ENCODE measurements at places on chromosomes 7 and 10.

DNA sequence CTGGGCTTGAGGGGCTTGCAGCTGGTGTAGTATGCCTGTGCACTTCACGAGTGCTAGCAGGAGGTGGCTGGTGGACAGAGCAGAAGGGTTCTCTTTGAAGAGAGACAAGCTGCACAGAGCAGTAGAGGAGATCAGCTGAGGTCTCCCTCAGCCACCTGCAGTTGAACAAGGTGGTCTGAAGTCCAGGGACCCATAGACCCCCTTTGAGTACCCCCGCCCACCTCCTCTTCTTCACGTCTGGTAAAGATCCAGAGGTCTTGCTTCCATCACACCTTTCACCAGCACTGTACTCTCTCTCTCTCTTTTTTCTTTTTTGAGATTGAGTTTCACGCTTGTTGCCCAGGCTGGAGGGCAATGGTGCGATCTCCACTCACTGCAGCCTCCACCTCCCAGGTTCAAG, 157.2 kb downstream of the GFRA1 start:
- DNase-seq, result no peak

DNA sequence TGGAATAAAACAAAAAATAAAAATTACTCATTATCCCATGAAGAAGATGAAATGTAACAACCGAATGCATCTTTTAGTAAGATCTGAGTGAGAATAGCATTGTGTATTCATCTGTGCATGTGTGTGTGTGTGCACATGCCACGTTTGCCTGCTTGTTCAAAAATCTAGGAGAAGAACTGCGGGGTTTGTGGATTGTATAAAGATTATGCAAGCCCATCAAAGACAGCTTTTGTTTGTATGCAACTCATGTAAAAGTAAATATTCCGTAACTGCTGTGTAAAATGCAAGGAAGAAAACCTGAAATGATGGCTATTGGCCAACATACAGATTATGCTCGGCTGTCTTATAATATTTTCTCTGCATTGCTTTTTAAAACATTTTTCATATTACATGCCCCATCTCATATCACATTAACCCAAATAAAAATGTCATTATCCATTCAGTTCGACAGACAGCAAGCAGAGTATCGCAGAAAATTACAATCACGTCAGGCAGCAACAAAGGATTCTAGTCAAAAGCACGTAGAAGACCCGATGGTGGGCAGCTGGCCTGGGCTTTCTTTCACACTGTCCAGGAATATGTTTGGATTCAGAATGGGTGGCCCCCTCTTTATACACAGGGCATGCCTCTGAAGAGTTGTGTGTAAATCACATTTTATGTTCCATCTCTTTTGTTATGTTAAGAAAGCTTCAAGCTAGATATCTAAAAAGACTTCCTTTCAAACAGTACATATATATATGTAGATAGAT, 114.0 kb downstream of the PARP12 start:
- no peak for DNase-seq

DNA sequence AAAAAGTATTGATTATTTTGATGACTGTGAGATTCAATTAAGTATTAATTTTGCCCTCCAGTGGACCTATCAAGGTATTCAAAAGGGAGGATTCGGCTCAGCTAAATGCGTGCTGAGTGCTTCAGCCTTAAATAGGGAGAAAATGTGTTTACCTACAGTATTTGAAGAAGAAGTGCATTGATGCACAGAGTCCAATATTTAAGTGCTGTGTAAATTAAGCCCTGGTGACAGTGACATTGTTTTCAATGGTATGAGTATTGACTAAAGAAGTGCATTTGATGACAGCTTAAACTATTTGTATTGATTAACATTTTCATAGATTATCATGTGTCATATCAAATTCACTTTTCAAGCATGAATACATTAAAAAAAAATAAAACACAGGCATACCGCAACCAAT, 106.6 kb downstream of the POU6F2 start:
- no peak for DNase-seq

DNA sequence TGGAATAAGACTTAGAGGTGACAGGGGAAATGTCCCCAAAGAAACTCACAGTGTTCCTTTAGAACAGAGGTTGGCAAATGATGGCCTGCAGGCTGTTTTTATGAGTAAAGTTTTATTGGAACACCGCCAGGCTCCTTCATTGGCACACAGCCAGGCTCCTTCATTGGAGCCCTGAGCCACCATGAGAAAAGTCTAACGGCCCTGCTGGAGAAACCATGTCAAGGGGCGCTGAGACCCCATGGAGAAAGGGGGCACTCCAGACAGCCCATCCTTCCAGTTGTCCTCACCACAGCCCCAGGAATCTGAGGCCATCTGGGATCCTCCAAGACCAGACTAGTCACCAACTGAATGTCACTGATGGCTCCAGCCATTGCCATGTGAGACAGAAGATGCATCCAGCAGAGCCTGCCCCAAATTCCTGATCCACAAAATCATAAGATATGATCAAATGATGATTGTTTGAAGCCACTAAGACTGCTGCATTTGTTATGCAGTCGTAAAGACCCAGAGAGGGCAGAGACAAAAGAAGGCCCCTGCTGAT, 88.2 kb upstream of the GPR26 start:
- no peak for DNase-seq

DNA sequence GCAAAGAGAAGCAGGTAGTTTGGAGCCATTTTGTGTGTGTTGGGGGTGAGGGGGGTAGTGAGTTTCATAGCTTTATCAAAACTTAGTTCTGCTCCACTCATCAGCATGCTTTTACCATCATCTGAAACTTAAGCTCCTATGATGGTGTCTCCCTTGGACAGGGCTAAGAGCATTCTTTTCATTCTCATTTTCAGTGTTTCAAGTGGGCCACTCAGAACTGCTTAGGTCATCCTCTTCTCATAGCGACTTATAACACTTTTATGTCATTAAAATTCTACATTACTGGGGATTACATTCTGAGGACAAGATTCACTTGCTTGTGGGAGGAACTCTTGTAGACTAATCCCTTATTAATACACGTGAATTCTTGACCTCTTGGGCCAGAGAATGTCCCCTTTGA, 649.4 kb downstream of the SUGCT start:
- DNase-seq, result no peak

DNA sequence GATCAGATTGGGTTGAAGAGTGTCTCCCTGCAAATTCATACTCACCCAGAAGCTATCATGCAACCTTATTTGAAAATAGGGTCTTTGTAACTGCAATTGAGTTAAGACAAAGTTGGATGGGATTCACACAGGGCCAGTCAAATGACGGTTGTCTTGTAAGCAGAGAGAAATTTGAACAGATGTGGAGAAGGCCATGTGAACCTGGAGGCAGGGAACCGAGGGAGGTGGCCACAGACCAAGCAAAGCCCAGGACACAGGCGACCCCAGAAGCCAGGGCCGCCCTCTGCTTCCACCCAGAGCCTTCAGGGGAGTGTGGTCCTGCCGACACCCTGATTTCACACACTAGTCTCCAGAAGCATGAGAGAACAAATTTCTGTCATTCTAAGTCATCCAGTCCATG, 140.8 kb downstream of the SFMBT2 start:
- DNase-seq, result no peak

DNA sequence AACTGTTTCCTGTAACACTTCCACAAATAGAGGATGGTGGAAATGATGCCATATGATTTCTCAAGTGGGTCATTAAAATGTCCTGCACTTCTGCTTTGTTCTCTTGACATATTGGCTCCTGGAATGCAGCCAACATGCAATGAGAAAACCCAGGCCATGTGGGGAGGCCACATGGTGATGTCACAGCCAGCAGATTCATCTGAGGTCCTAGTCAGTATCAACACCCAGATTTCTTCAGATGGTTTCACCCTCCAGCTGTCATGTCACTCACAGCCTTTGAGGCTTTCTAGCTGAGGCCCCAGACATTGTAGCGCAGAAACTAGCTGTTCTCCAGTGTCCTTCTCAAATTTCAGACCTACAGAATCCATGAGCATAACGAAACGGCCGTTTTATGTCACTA, 102.3 kb upstream of the NUPR2 start:
- DNase-seq, result no peak

DNA sequence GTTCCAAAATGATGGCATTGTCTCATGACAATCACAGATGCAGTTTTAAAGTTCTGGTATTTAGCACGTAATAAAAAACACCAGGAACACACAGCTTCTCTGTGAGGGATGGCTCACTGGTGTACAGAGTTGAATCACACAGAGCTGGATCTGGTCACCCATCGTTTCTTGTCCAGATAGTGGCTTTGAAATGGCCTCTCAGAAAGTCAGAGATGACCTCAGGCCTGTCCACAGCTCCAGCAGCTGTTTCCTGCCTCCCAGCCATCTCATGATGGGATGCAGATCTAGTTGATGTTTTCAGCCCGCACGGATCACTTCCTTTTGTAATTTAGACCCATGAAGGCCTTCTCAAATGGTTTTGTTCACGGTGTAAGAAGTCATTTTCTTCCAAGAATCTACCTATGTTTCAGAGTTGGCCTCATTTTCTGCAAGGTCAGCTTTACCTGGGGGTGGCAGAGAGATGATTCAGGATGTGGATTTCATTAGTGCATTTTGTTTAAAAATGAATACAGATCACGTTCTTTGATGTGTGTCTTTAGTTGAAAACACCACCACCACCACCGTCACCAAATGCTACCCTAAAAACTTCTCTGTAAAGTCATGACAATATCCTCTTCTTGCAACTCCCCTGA, 166.2 kb downstream of the SNX10 start:
- DNase-seq, result no peak

DNA sequence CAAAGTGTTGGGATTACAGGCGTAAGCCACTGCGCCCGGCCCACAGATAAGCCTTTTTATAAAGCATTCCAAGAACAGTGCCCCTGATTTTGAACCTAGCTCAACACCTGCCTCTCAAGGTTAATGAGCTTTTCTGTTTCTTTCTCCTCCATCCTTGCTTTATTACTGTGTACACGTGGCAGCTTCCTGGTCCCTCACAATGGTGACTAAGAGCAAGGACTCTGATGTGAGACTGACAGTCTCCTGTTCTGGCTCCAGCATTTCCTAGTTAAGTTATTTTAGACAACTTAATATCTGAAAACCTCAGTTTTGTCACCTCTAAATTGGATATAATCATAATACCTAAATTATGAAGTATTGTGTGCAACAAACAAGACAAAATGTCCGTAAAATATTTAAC, 9.9 kb downstream of the HABP2 start:
- DNase-seq, result no peak

GRCh38 chr7:139854803-139855497, 25.9 kb downstream of the TBXAS1 start:
- no peak for DNase-seq

DNA sequence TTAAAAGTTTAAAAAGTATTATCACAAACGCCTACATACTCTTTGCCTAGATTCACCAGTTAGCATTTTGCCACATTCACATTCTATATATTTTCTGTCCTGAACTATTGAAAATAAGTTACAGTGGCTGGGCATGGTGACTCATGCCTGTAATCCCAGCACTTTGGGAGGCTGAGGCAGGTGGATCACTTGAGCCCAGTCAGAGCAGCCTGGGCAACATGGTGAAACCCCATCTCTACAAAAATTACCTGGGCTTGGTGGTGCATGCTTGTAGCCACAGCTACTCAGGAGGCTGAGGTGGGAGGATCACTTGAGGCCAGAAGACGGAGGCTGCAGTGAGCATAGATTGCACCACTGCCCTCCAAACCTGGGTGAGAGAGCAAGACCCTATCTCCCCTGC, 5.3 kb downstream of the ARPC1A start:
- DNase-seq, result no peak

GRCh38 chr7:158975526-158976467, 119.4 kb downstream of the DYNC2I1 start:
- DNase-seq, result no peak

DNA sequence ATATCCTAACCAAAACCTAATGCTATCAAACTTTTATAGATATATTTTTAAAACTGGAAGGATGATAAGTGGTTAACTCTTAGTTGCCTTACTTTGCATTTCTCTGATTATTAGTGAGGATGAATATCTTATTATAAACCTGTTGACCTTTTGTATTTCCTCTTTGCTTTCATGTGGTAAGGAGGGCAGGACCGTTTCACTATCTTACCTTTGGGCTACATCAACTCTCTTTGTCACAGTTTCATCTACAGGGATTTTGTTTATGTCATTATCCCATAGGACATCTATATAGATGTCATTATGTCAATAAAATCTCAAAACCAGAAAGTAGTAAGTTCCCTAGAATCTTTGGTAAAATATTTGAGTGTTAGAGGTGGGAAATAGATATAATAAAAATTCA, 219.3 kb downstream of the THSD7A start:
- no peak for DNase-seq

- DNase-seq, result no peak
Measured at GRCh38 chr7:158996214-158997109, 140.1 kb downstream of the DYNC2I1 start.

DNA sequence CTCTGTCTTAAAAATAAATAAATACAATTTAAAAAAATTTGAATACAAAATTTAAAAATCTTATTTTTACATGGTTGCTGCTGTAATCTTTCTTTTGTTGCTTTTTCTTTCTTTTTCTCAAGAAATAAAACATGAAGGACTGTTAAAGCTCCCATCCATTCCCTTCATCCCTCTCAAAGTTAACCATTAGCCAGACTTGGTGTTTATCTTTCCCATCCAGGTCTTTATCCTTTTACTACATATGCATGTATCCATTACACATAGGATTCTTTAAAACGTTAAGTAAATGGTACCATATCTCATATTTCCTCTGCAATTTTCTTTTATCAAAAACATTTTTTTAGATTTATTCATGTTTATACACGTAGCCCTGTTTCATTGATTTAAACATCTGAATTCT, 70.1 kb downstream of the CREB3L2 start:
- DNase-seq, result no peak

GRCh38 chr10:3848005-3848774, 63.2 kb upstream of the KLF6 start:
- DNase-seq, result no peak

GRCh38 chr10:186911-187310, 51.7 kb downstream of the ZMYND11 start:
- DNase-seq, result no peak

DNA sequence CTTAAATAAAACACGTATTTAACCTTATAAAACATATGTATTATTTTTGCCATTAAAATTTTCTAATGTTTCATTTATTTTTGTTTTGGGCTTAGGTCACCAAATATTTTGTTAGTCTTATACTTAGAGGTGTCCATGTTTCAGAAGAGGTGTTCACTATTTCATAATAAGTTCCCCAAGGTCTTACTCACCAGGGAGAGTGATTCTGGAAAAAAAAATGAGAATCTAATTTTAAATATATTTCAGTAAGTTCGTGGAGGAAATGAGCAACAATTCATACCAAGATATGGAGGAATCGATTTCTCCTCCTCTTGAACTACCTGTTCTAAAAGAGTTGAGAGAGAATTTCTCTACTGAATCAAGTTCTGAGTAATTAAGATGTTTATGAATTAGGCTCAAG, 271.6 kb upstream of the SLC26A5 start:
- no peak for DNase-seq
